ENCODE measurements at places on chromosomes 2 and 18. TPM values are rescaled to one million over a fixed set of nuclear protein-coding genes. Genes with fewer than 3 reads are reported as not detected.

Gene NEU4
- 1.6 TPM for total RNA-seq

Gene ALPI
- total RNA-seq = not detected

Gene RIT2
- not detected for total RNA-seq

Gene WDR35
- 22.8 TPM for total RNA-seq

Gene POTEI
- not detected for total RNA-seq

Gene FTCDNL1
- 9.0 TPM for total RNA-seq

Gene DTNB
- total RNA-seq = 9.4 TPM

Gene KCTD1
- total RNA-seq = 33.6 TPM

Gene LONRF2
- 13.1 TPM for total RNA-seq

Gene MERTK
- 61.8 TPM for total RNA-seq

Gene LINC00305
- not detected for total RNA-seq

Gene MARCO
- total RNA-seq = 12.4 TPM

Gene TBR1
- total RNA-seq = not detected

Gene NTSR2
- 0.87 TPM for total RNA-seq

Gene NEU2
- total RNA-seq = not detected

Gene GNAL
- total RNA-seq = 12.9 TPM

Gene FAM237A
- total RNA-seq = not detected

Gene CRACDL
- total RNA-seq = 14.7 TPM

Gene SPIRE1
- 72.5 TPM for total RNA-seq

Gene TRIM43
- not detected for total RNA-seq

Gene EPC2
- 25.7 TPM for total RNA-seq

Gene FBXO11
- 72.0 TPM for total RNA-seq

Gene TXNDC2
- 0.20 TPM for total RNA-seq

Gene PIEZO2
- total RNA-seq = 27.7 TPM

Gene HADHB
- total RNA-seq = 111 TPM

Gene ABCG5
- total RNA-seq = not detected

Gene MAL
- total RNA-seq = 154 TPM

Gene NHEJ1
- 17.8 TPM for total RNA-seq

Gene NEDD4L
- total RNA-seq = 18.4 TPM

Gene CYP26B1
- total RNA-seq = 37.7 TPM

Gene DAPL1
- total RNA-seq = not detected

Gene CAPN13
- not detected for total RNA-seq

Gene CCDC93
- total RNA-seq = 17.3 TPM

Gene FHOD3
- 25.9 TPM for total RNA-seq

Gene VIT
- 201 TPM for total RNA-seq

Gene KATNAL2
- 11.7 TPM for total RNA-seq

Gene C1GALT1C1L
- 0.98 TPM for total RNA-seq

Gene CHST10
- total RNA-seq = 12.5 TPM

Gene STARD7
- total RNA-seq = 89.6 TPM

Gene TTN
- total RNA-seq = 7.6 TPM

Gene DYSF
- total RNA-seq = 4.9 TPM

Gene KCNS3
- total RNA-seq = 9.6 TPM

Gene NCKAP5
- 11.7 TPM for total RNA-seq

Gene ZNF385B
- total RNA-seq = 2.3 TPM

Gene GPBAR1
- total RNA-seq = 21.1 TPM
